ENCODE measurements at places on chromosomes 16 and 17. TPM values are rescaled to one million over a fixed set of nuclear protein-coding genes. Genes with fewer than 3 reads are reported as not detected.
A peak's percentile ranks its signal among the peaks of the same experiment; 100 is the strongest.

ABCA6 gene
- total RNA-seq, result 1.3 TPM

- H3K27me3 ChIP-seq, result peaks cover 6% of the 10 kb centered on the region
- no peak overlapping the region for H3K4me3 ChIP-seq
- no peak overlapping the region for H3K27ac ChIP-seq
These were observed 30.7 kb downstream of the DNAH2 start for GRCh38 chr17:7748076-7748775.

PIK3R5 gene
- total RNA-seq, result 112 TPM

GRCh38 chr17:5793899-5794298, 209.6 kb upstream of the NLRP1 start:
- H3K4me1 ChIP-seq, result no peaks in the 10 kb centered on the region
- H3K36me3 ChIP-seq, result peaks cover 10% of the 10 kb centered on the region
- H3K27ac ChIP-seq, result no peak overlapping the region
- peaks cover 52% of the 10 kb centered on the region for H3K27me3 ChIP-seq

- no peaks in the 10 kb centered on the region for H3K4me1 ChIP-seq
- H3K4me3 ChIP-seq, result no peak overlapping the region
- no peak for DNase-seq
- no peaks in the 10 kb centered on the region for H3K36me3 ChIP-seq
These were observed 89.9 kb upstream of the ELAC2 start for GRCh38 chr17:13107676-13108235.

- H3K36me3 ChIP-seq, result no peaks in the 10 kb centered on the region
- no peak overlapping the region for H3K27ac ChIP-seq
- DNase-seq, result no peak
- H3K4me3 ChIP-seq, result no peak overlapping the region
- H3K4me1 ChIP-seq, result peaks cover 50% of the 10 kb centered on the region
These were observed 181.9 kb downstream of the MSI2 start for GRCh38 chr17:57438066-57438731.

DNA sequence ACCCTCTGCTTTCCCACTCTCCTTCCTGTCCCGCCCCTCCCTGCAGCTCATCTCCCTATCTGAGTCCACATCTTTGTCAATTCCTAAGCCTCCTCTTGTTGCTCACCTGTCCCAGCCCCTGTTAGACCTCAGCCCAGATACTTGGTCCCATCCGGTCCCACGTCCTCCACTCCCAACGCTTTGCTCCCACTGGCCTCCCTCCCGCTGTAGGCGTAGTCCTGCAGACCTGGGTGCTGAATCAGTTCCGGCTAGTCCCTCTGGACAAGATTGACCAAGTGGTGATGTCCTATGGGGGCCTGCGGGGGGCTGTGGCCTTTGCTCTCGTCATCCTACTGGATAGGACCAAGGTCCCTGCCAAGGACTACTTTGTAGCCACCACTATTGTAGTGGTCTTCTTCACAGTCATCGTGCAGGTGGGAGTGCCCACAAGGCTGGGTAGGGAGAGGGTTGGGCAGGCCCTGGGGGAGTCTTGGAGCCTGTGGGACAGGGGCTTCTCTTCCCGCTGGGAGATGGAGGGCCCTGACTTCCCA, 8.0 kb downstream of the SLC9A5 start:
- H3K4me1 ChIP-seq, result no peaks in the 10 kb centered on the region
- DNase-seq, result no peak

DNA sequence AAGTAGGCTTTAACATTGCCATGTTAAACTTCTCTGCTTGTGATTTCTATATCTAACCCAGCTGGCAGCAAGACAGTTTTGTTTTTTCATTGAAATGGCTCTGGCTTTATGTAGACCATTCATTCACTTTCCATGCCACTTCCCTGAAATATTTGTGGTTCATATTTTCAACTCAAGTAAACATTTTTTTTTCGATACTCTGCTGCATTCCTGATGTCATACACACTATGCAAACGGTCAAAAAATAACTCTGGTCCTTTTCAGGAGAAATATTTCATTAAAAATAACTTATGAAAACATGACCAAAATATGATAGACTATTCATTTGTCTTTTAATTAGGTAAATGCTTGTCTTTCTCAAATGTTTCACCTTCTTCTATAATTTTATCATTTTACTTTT, 116.3 kb downstream of the USP22 start:
- no peaks in the 10 kb centered on the region for H3K4me1 ChIP-seq
- H3K27ac ChIP-seq, result no peak overlapping the region
- no peaks in the 10 kb centered on the region for H3K36me3 ChIP-seq
- no peak for DNase-seq
- no peak overlapping the region for H3K4me3 ChIP-seq
- peaks cover 16% of the 10 kb centered on the region for H3K27me3 ChIP-seq

DNA sequence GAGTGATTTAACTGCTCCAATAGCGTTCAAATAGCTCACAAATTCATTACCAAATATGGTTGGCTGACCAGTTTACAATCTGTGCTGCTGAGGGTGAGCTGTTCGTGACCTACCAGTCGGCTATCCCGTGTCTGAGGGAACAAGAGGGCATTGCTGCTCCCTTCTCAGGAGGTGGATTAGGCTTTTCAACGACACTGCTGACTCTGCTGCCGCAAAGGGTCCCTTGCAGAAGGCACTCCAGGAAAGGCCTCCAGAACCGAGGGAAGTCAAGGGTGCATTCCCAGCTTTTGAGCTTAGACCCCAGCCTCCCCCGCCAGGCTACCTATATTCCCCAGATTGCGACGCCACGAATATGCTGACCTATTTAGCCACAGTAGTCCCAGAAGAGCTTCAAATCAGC, 32.3 kb downstream of the GJC1 start:
- H3K4me1 ChIP-seq, result no peaks in the 10 kb centered on the region
- no peak overlapping the region for H3K27ac ChIP-seq
- no peaks in the 10 kb centered on the region for H3K36me3 ChIP-seq
- DNase-seq, result no peak
- no peak overlapping the region for H3K4me3 ChIP-seq
- H3K27me3 ChIP-seq, result peaks cover 5% of the 10 kb centered on the region

FGF11 gene
- total RNA-seq, result 4.5 TPM

TUBB3 gene
- total RNA-seq, result 9.6 TPM

SMIM5 gene
- 0.36 TPM for total RNA-seq

DNA sequence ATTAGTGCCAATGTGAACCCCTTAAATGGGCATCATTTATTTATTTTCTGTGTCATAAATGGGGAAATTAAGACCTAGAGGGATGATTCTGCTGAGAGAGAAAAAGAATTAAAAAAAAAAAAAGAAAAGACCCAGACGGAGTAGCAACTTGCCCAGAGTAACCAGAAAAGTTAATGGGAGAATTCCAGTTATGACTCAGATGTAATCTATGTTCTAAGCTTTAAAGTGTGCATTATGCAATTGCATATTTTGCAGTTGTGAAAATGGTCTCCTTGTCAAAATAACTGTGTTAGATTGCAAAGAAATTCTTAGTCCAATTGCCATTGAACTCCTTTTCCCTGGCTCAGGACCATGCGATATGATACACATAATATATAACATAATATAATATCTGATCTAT, 38.6 kb upstream of the TBX2 start:
- H3K4me1 ChIP-seq, result no peaks in the 10 kb centered on the region
- H3K4me3 ChIP-seq, result no peak overlapping the region
- H3K36me3 ChIP-seq, result no peaks in the 10 kb centered on the region
- no peak for DNase-seq
- H3K27ac ChIP-seq, result no peak overlapping the region

DNA sequence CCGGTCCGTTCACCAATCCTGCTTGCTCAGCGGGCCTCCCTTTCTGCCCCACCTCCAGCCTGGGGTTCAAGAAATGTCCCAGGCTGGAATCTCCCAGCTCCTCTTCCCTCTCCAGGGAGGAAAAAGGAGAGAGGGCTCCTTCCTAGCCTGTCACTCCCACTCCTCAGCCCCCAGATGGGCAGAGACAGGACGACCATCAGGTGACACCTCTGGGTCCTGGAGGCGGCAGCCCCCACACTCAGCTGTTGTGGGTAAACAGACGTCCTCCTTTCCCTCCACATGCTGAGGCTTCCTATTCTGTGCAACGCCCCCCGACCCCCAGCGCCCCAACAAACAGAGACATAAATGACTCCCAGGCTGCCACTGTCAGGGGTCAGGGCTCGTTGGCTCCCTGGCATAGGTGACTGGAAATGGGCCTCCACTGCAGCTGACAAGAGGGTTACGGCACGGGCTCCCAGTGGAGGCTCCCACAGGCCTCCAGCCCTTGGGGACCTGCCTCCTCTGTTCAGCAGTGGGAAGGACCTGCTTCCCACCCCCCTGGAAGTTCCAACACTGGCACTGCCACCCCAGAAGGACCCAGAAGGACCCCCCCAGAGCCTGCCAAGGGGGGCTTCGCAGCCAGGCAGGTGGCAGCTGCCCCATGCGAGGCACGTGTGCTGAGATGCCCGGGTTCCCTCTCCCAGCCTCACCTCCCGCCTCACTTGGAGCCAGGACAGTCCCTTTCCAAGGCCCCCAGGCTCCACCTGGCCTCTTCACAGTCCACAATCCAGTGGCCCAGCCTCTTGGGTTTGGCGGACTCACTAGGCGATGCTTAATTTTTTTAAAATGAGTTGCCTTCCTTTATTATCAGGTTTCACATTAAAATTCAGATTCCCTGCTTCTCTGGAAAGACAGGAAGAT, 232.3 kb downstream of the KATNIP start:
- no peaks in the 10 kb centered on the region for H3K4me1 ChIP-seq
- H3K4me3 ChIP-seq, result no peak overlapping the region
- no peak overlapping the region for H3K27ac ChIP-seq
- H3K27me3 ChIP-seq, result no peaks in the 10 kb centered on the region
- DNase-seq, result peak; percentile 37
- H3K36me3 ChIP-seq, result no peaks in the 10 kb centered on the region

- no peaks in the 10 kb centered on the region for H3K36me3 ChIP-seq
- no peak overlapping the region for H3K4me3 ChIP-seq
- no peak overlapping the region for H3K27ac ChIP-seq
- no peaks in the 10 kb centered on the region for H3K4me1 ChIP-seq
- no peak for DNase-seq
- no peaks in the 10 kb centered on the region for H3K27me3 ChIP-seq
These were observed 148.0 kb upstream of the TNRC6C start for GRCh38 chr17:77810536-77810935.

TADA2A gene
- 30.5 TPM for total RNA-seq

DNA sequence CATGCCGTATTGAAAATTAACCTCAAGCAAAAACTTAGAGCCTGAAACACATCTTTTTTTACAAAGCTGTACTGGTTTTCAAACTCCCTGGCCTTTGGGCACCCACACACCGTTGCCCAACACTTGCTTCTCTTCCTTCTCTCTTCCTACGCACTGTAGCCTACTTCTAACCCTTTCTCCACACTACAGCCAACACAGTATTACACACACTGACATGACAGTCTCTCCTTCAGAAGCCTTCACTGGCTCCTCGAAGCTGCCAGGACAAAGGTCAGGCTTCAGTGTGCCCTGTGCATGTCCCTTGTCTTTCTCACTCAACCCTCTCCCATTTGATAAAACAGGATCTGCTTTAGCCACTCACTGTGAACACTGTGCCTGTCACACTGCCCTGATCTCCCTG, 8.0 kb downstream of the FANCA start:
- no peak overlapping the region for H3K27ac ChIP-seq
- H3K4me3 ChIP-seq, result no peak overlapping the region
- H3K27me3 ChIP-seq, result no peaks in the 10 kb centered on the region
- peaks cover 5% of the 10 kb centered on the region for H3K36me3 ChIP-seq

GRCh38 chr16:29028457-29029167, 43.8 kb downstream of the LAT start:
- DNase-seq, result no peak
- H3K27me3 ChIP-seq, result no peaks in the 10 kb centered on the region
- peak overlapping the region; percentile 32 for H3K4me3 ChIP-seq

Measured in natural killer cell treated with Interleukin-12 subunit alpha and Interleukin-12 subunit beta and Interleukin-15 and Interleukin-18, amount 100 ng/mL, for 72 hours (primary cell).